Fibroblast of villous mesenchyme (primary cell): ENCODE measurements at places on chromosomes 16 and 17.

- no peak for DNase-seq
Measured at GRCh38 chr16:54317101-54317611, 30.6 kb upstream of the IRX3 start.

- no peak for DNase-seq
Measured at GRCh38 chr17:61799812-61800484, 63.4 kb downstream of the BRIP1 start.

GRCh38 chr16:24989494-24989893 is 25.7 kb downstream of the ARHGAP17 start:
- DNase-seq, result peak; percentile 60

DNA sequence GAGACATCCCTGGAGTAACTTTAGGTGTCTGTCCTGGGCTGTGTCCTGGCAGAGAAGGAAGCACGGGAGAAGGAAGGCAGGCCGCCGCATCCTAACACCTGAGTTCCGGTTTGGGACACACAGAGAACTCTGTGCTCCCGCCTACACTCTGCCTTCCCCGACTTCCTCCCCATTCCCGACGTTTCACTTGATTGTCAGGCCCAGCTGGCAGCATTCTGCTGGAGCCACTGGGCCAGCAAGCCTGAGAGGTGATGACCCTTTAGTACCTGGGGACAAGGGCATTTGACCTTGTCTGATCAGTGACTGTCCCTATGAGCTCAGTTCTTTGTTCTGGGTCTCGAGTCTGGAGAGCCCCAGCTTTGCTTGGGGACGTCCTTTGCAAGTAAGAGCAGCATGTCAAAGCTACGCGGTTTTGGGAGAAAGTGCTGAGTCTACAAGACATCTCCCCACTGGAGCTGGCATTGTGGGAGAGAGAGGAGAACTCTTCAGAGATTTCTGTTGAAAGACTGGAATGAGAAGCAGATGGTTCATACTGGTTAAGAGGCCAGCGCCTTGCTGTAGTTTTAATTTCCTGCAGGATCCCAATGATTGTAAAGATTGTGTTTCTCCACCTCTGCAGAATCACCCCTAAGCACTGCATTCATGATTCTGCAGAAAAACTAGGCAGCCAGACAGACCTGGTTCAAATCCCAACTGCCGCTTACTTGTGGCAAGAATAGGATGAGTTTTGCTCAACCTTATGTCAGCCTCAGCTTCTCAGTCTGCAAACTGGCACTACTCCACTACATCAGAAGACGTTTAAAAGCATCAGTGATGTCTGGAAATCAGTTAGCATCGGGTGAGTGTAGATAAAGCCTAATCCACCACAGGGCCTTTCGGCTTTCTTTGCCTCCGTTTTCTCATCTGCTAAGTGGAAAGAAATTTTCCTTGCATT is 20.6 kb downstream of the ABAT start:
- DNase-seq, result no peak

DNA sequence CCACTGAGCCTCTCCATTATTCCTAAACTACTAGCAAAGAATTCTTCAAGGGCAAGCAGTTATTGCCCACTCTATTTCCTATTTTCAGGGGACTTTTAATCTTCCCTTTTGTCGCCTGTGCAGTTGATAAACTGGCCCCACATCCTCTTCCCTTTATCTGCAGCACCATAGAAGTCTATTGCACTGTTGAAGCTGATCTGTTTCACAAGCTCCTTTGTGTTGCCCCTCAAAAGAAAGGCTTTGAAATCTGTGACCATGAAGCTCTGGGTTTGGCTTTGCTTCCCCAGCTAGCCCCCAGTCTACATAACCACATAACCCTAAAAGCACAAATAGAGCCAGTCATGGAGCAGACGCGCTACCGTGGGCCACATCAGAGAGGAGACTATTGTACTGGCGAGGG is 37.1 kb downstream of the CDRT15 start:
- no peak for DNase-seq

GRCh38 chr17:51422634-51423033 is 162.3 kb downstream of the UTP18 start:
- no peak for DNase-seq

DNA sequence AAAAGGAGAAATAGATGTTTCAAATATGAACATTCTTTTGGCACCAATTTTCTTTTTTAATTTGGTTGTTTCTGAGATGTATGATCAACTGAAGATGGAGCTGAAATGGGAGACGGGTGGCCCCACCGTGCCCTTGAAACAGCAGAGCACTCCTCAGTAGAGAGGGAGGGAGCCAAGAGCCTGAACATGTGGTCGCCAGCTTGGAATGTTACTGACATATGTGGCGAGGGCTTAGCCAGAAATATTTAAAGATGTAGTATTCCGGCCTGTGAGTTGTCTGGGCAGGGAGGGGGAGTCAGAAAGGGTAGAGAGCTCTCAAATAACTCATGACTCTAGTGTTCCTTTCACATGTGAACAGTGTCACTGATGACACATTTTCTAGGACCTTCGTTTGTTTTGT is 13.3 kb upstream of the MRC2 start:
- peak; percentile 96 for DNase-seq

GRCh38 chr16:23519282-23519681 is 9.0 kb upstream of the GGA2 start:
- no peak for DNase-seq

- no peak for DNase-seq
Measured at GRCh38 chr17:21072745-21073197, 30.0 kb upstream of the USP22 start.

DNA sequence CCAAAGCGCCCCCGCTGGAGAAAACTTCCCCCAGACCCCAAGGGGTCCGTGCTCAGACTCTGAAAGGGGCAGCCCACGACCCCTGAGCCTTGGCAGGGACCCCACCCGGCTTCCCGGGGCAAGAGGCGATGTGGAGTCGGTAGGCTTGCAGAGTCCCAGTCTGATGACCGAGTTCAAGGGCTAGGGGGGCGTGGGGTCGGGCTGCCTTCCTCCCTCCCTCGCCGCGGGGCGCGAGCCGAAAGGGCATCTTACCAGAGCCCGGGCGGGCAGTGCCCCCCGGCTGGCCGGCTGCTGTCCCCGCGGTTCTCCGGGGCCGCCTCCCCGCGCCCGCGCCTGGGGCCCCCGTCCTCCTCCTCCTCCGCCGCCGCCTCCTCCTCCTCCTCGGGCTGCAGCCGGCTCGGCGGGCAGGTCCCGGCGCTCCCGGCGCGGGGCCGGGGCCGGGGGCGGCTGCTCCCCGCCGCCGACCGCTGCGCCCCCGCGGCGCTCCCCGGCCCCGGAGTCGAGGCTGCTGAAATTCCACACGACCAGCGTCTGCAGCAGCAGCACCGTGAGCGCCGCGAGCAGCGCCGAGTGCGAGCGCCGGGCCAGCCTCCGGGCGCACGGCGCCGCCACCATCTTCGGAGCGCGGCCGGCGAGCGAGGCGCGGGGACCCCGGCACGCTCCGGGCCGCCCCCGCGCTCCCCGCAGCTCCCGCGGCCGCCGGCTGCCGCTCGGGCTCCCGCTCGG is 415 bp downstream of the XYLT1 start:
- no peak for DNase-seq

DNA sequence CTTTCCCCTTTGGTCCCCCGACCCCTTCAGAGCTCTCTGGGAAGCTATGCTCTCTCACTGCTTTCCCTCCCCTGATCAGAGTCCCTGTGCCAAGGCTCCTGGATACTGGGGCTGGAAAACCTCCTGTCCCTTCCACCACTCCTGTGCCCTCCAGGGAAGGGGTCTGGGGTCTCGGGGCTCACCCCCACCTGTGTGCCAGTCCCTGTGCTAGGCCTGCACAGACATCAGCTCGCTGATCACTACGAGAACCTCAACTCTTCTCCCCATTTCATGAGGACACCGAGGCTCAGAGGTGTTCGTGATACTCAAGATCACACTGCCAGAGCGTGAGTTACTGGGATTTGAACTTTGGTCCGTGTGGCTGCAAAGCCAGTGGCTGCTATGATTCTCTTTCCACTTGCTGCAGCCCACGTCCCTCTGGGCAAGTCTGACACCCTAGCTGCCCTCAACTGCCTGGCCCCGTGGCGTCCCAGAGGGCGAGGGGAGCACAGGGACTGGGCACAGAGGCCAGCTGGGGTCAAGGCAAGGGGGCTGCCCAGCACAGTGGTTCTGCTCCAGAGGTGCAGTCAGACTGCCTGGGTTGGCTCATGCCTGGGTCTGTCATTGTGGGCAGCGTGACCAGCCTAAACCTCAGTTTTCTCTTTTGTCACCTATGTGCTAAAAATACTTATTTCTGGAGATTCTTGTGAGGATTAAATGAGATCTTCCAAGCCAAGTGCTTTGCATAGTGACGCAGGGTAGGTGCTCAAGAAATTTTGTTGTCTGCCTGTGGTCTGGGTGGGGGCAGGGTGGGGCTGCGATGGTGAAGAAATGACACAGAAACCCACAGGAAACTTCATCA is 43.8 kb upstream of the TOB1 start:
- DNase-seq, result no peak

DNA sequence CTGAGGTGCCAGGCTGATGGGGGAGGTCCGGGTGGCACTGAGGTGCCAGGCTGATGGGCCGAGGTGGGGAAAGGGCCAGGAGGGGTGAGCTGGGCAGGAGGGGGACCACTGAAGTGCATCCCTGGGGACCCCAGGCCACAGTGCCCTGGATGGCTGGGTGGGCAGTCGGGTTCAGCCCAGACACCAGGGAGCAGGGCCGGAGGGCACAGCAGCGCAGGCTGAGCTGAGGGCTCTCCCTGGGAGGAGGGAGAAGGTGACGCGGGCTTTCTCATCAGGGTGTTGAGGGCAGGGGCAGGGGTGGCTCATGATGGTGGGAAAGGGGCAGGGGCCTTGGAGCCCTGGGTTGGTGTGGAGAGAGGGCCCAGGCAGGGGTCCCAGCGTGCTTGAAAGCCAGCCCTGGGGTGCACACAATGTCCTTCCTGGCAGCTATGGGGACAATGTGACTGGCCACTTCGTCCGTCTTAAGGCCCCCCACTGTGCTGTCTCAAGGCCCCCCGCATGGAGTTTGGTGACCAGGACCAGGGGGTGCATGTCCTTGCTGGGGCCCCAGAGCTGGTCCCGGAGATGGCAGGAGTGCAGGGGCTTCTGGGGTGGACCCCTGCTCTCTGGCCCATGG is 16.0 kb downstream of the CD7 start:
- no peak for DNase-seq

DNA sequence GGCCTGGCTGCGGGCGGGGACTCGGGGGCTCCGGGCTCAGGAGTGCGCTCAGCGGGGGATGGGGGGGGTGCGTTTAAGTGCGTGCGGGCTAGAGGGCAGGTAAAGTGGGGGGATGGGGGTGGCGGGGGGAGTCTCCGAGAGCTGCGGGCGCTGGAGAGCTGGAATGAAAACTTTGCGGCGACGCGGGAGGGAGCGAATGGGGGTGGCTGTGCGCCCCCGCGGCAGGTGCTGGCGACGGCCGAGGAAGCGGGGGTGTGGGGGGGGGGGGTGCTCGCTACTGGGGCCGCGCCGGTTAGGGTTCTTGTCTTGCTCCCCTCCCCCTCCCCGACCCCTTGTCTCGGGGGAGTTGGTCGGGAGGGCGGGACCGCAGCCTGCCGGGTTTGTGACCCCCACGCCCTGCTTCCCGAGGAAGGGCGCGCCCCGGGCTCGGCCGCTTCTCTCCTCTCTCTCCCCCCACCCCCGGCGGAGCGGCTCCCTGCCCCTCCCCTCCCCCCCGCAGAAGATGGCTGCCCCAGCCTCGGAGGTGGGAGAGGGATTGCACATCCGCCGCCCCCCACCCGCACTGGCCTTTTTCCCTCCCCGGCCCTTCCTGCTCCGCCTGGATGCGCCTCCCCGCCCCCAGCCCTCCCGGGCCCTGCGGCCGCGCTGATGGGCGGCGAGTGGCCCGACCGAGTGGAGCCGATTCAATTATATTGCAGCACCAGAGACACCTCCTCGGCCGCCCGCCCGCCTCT is 649 bp downstream of the GSE1 start:
- peak; percentile 33 for DNase-seq

DNA sequence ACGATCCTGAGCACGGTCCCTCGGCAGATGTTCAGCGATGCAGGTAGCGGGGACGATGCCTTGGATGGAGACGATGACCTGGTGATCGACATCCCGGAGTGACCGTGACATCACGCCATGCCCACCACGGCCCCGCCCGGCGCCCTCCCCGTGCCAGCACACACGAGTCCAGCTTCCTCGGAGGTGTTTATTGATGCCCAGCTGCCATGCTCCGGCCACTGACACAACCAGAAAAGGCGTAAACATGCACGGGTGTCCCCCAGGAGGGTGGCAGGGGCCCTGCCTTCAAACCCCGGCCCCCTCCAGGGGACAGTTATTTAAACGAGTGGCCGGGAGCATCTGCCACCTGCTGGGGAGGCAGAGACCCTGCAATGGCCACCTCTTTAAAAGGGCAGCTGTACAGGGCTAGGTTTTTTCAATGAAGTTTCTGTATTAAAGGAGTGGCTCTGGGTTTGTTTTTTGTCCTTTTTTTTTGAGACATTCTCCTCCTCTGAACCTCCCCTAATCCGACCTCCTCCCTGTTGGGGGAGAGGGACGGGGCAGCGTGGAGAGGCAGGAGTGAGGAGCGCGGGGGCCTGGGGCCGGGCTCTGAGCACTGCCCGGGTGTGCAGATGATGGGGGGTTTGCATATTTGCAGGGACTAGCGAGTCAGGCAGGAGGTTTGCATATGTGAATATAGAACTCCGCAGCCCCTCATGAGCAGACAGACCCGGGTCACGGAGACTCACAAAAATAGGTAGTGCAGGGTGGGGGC is 5.3 kb downstream of the DOC2A start:
- peak; percentile 48 for DNase-seq

GRCh38 chr16:13437413-13437795 is 482.6 kb upstream of the ERCC4 start:
- no peak for DNase-seq

- peak; percentile 56 for DNase-seq
Measured at GRCh38 chr17:31690151-31690551, 168.9 kb downstream of the COPRS start.

GRCh38 chr17:43907998-43908721 is 824 bp upstream of the MPP2 start:
- DNase-seq, result peak; percentile 78

DNA sequence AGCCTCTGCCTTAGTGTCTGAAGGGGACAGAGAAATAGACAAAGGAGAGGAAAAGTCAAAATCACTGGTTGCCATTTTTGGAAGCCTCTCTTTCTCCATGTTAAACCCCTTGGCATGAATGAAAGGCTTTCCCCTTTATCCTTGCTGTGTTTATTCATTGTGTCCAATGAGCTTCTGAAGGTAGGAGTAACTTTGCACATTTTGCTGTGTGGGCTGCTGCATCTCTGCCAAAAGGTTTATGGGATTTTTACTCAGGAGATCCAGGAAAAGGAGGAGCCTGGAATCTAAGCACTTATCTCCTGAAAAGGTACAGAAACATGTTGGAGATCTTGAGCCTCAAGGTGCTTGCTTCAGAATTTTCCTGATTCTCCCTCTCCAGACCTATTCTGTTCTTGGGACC is 3.9 kb downstream of the CNTROB start:
- DNase-seq, result no peak

GRCh38 chr16:68287276-68288251 is 23.2 kb downstream of the SLC7A6OS start:
- DNase-seq, result peak; percentile 84

DNA sequence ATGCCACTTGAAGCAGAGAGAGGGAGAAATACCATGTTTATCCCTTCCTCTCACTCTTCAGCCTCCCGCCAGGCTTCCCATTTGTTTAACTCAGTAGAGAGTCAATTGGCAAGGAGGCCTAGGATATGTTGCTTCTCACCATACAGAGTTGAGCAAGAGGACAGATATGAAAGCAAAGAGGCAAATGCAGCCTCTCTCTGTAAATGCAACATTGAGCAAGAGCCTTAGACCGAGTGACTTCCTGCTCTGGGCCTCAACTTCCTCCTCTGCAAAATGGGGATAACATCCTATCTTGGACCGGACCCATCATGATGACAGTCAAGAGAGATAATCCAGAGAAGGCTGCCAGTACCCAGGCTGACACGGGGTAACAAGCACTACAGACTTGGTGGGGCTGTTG is 36.8 kb downstream of the SOCS1 start:
- DNase-seq, result no peak
